ENCODE measurements at places on chromosomes 2 and 18. TPM values are rescaled to one million over a fixed set of nuclear protein-coding genes. Genes with fewer than 3 reads are reported as not detected.

Gene LRP1B
- total RNA-seq, result 0.14 TPM

Gene ANKAR
- total RNA-seq, result 2.9 TPM

GRCh38 chr2:100126897-100127401 lies 15.4 kb downstream of the AFF3 start:
- H3K27me3 ChIP-seq, result peaks cover 52% of the 10 kb centered on the region
- no peaks in the 10 kb centered on the region for H3K36me3 ChIP-seq
- 0 out of 2 replicates have a peak, but pooled peaks cover 3% of the 10 kb centered on the region for H3K4me1 ChIP-seq
- no peak overlapping the region for H3K4me3 ChIP-seq
- H3K27ac ChIP-seq, result no peak overlapping the region
- no peak for DNase-seq

GRCh38 chr2:203155406-203155805 lies 83.4 kb upstream of the CYP20A1 start:
- H3K27me3 ChIP-seq, result no peaks in the 10 kb centered on the region
- no peaks in the 10 kb centered on the region for H3K36me3 ChIP-seq
- H3K4me1 ChIP-seq, result no peaks in the 10 kb centered on the region

GRCh38 chr2:16546128-16546754 lies 119.4 kb downstream of the CYRIA start:
- no peaks in the 10 kb centered on the region for H3K36me3 ChIP-seq
- H3K4me1 ChIP-seq, result no peaks in the 10 kb centered on the region

DNA sequence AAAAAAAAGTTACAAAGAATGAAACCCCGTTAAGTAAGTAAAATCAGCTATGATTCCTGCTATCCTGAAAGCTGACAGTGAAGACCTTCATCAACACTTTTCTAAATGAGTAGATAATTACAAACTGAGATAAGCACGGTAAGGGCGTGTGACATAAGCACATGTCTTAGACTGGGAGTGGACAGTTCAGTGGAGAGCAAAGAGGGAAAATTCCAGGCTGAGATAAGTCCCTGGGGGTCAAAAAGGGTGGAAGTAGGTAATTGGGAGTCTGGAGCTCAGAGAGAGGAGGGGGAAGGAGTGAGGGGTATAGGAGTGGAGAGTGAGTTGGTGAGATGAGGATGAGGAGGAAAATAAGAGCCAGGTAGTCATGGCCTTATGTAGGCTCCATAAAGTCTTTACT lies 4.4 kb upstream of the IL1A start:
- H3K4me1 ChIP-seq, result peaks cover 56% of the 10 kb centered on the region
- peaks cover 3% of the 10 kb centered on the region for H3K36me3 ChIP-seq
- H3K4me3 ChIP-seq, result no peak overlapping the region
- no peaks in the 10 kb centered on the region for H3K27me3 ChIP-seq
- no peak overlapping the region for H3K27ac ChIP-seq

GRCh38 chr2:218252509-218253231 lies 8.1 kb upstream of the GPBAR1 start:
- no peak for DNase-seq
- H3K4me1 ChIP-seq, result 0 out of 2 replicates have a peak, but pooled peaks cover 3% of the 10 kb centered on the region
- no peak overlapping the region for H3K27ac ChIP-seq

GRCh38 chr2:12883906-12884305 lies 167.2 kb downstream of the TRIB2 start:
- DNase-seq, result no peak
- H3K36me3 ChIP-seq, result no peaks in the 10 kb centered on the region
- no peak overlapping the region for H3K4me3 ChIP-seq
- peaks cover 4% of the 10 kb centered on the region for H3K4me1 ChIP-seq

- no peak overlapping the region for H3K4me3 ChIP-seq
- H3K4me1 ChIP-seq, result peaks cover 26% of the 10 kb centered on the region
- peaks cover 8% of the 10 kb centered on the region for H3K36me3 ChIP-seq
- DNase-seq, result peak; percentile 18
These were observed 41.4 kb downstream of the CHST9 start for GRCh38 chr18:27143580-27144287.

Gene PROM2
- total RNA-seq, result 11.8 TPM

Gene SCN1A
- total RNA-seq, result 1.6 TPM

DNA sequence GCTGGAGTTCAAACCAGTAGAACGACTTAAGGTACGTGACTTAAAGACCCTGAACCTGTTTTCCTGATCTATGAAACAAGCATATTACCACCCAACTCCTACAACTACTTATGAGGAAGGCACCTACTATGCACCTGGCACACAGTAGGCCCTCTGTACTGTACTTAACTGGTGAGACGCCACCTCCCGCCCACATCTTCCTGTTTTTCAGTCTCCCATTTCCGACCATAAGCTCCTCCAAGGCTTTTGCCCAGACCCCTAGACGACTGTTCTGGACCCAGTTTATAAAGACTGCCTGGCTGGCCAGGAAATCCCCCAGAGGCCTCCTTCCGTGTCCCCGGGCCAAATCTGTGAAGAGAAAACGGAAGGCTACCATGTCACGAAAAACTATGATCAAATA lies 1.5 kb downstream of the GALNT14 start:
- peak overlapping the region; percentile 74 for H3K4me3 ChIP-seq
- H3K4me1 ChIP-seq, result peaks cover 35% of the 10 kb centered on the region
- H3K27me3 ChIP-seq, result peaks cover 70% of the 10 kb centered on the region
- H3K27ac ChIP-seq, result no peak overlapping the region
- no peak for DNase-seq
- no peaks in the 10 kb centered on the region for H3K36me3 ChIP-seq

GRCh38 chr2:220356076-220356475 lies 728.6 kb downstream of the SLC4A3 start:
- peaks cover 11% of the 10 kb centered on the region for H3K36me3 ChIP-seq
- H3K4me3 ChIP-seq, result no peak overlapping the region
- no peaks in the 10 kb centered on the region for H3K27me3 ChIP-seq
- H3K4me1 ChIP-seq, result peaks cover 13% of the 10 kb centered on the region

DNA sequence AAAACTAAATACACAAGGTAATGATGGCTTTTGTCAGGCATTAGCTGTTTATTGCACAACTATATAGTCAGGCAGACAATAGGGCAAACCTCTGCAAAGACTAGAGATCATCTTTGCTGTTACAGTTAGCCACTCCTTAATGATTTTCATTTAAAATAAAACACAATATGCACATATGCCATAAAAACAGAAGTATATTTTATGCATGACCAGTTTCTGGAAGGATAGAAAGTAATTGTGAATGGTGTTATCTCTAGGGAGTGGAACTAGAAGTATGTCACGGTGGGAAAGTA lies 102.0 kb downstream of the CHN1 start:
- peaks cover 10% of the 10 kb centered on the region for H3K36me3 ChIP-seq
- DNase-seq, result no peak
- no peak overlapping the region for H3K4me3 ChIP-seq
- H3K27ac ChIP-seq, result peak overlapping the region; percentile 60

Gene GALNT3
- 20.5 TPM for total RNA-seq

GRCh38 chr2:58039170-58039611 lies 7.4 kb upstream of the VRK2 start:
- H3K27ac ChIP-seq, result peak overlapping the region; percentile 15
- no peak for DNase-seq
- peaks cover 9% of the 10 kb centered on the region for H3K36me3 ChIP-seq
- H3K4me1 ChIP-seq, result peaks cover 30% of the 10 kb centered on the region

- H3K4me3 ChIP-seq, result no peak overlapping the region
- peaks cover 2% of the 10 kb centered on the region for H3K27me3 ChIP-seq
- no peak overlapping the region for H3K27ac ChIP-seq
- DNase-seq, result no peak
- no peaks in the 10 kb centered on the region for H3K36me3 ChIP-seq
- H3K4me1 ChIP-seq, result peaks cover 4% of the 10 kb centered on the region
These were observed 54.6 kb downstream of the ANKRD44 start for GRCh38 chr2:197256021-197256420.

Gene RGPD8
- total RNA-seq, result 8.3 TPM

GRCh38 chr2:157743051-157743450 lies 114.4 kb upstream of the ACVR1C start:
- no peaks in the 10 kb centered on the region for H3K4me1 ChIP-seq
- DNase-seq, result no peak
- H3K27me3 ChIP-seq, result no peaks in the 10 kb centered on the region
- no peak overlapping the region for H3K4me3 ChIP-seq
- H3K36me3 ChIP-seq, result peaks cover 7% of the 10 kb centered on the region

GRCh38 chr18:80180778-80181564 lies 66.3 kb downstream of the PARD6G start:
- no peak overlapping the region for H3K4me3 ChIP-seq
- H3K4me1 ChIP-seq, result peaks cover 7% of the 10 kb centered on the region
- no peak for DNase-seq
- H3K27ac ChIP-seq, result no peak overlapping the region

Gene BMP10
- total RNA-seq, result not detected

GRCh38 chr2:215503381-215503780 lies 67.5 kb upstream of the FN1 start:
- no peak overlapping the region for H3K27ac ChIP-seq
- H3K4me3 ChIP-seq, result no peak overlapping the region
- no peak for DNase-seq
- peaks cover 3% of the 10 kb centered on the region for H3K36me3 ChIP-seq
- H3K27me3 ChIP-seq, result no peaks in the 10 kb centered on the region
- 0 out of 2 replicates have a peak, but pooled peaks cover 1% of the 10 kb centered on the region for H3K4me1 ChIP-seq

Gene SRD5A2
- 0.05 TPM for total RNA-seq

DNA sequence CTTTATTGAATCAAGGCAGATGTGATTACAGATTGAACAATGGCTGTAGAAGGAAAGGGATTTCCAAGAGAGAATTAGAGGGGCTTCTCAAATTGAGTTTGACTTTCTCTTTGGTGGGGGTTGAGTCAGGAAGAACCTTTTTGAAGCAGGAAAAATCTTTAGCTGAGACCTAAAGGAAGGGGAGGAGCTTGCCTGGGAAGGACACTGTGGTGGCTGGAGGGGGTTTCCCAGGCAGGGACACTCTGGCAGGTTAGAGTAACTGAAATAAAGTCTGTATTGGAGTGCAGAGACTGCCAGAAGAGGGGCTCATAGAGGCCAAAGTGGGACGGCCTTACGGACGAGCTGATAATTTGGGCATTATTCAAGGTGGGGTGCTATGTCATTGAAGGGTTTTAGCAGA lies 69.3 kb downstream of the NEDD4L start:
- H3K27me3 ChIP-seq, result no peaks in the 10 kb centered on the region
- DNase-seq, result no peak
- no peak overlapping the region for H3K4me3 ChIP-seq
- H3K36me3 ChIP-seq, result peaks cover 2% of the 10 kb centered on the region
- no peak overlapping the region for H3K27ac ChIP-seq

DNA sequence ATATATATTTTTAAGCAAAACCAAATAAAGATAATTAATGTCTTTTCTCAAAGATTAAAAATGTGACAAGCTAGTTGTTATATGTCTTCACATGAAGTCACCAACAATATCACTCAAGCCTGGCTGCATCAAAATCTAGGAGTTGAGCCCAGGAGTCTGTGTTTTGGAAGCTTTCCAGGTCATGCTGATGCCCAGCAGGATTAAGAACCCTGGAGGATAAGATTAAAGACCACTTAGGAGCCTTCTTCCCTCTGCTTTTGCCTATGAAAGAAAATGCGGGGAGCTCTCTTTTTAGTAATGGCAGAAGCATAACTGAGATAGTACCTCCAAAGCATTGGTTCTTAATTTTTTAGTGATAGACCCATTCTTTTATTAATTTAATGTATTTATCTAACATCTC lies 157.4 kb downstream of the ASXL3 start:
- no peaks in the 10 kb centered on the region for H3K36me3 ChIP-seq
- peaks cover 11% of the 10 kb centered on the region for H3K27me3 ChIP-seq
- no peak overlapping the region for H3K27ac ChIP-seq
- no peak for DNase-seq

DNA sequence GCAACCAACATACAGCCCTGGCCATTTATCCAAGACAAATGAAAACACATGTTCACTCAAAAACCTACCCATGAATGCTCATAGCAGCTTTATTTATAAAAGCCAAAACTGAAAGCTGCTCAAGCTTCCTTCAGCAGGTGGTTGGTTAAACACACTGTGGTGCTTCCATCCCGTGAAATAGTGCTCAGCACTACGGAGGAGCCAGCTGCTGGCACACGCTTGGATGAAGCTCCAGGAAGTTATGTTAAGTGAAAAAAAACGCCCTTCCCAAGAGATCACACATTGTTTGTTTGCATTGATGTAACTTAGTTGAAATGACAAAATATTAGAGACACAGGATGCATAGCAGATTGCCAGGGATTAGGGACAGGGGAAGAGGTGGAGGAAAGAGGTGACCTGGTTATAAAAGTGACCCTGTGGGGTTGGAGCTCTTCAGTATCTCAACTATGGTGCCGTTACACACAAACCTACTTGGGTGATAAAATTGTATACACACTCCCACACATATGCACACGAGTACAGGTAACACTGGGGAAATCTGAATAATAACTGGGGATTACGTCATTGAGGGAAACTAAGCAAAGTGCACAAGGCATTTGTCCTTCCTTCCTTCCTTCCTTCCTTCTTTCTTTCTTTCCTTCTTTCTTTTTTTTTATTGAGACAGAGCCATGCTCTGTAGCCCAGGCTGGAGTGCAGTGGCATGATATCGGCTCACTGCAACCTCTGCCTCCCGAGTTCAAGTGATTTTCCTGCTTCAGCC lies 6.2 kb upstream of the ALPG start:
- H3K27me3 ChIP-seq, result no peaks in the 10 kb centered on the region
- H3K4me1 ChIP-seq, result peaks cover 11% of the 10 kb centered on the region
- no peaks in the 10 kb centered on the region for H3K36me3 ChIP-seq
- DNase-seq, result no peak
- no peak overlapping the region for H3K27ac ChIP-seq
- H3K4me3 ChIP-seq, result no peak overlapping the region

DNA sequence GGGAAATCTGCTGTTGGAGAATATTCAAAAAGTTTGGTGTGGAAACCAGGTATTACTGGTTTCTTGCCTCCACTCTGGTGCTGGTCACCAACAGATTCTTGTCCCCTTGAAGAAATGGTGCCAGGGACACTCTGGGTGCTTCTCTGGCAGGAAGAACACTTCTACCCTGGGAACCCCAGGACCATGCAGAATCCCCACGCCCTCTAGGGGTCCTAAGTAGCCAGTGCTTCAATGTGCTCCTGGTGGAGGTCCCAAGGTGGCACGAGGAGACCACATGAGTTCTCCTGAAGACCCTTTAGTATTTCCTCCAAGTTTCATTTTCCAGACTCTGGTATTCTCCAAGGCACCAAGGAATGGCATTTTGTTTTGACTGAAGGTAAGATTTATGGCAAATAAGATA lies 380.6 kb downstream of the TSN start:
- no peaks in the 10 kb centered on the region for H3K27me3 ChIP-seq
- peak; percentile 42 for DNase-seq
- no peak overlapping the region for H3K27ac ChIP-seq

Gene RAD51AP2
- total RNA-seq, result 0.30 TPM

GRCh38 chr2:132415915-132416722 lies 486 bp upstream of the GPR39 start:
- H3K4me3 ChIP-seq, result peak overlapping the region; percentile 72

DNA sequence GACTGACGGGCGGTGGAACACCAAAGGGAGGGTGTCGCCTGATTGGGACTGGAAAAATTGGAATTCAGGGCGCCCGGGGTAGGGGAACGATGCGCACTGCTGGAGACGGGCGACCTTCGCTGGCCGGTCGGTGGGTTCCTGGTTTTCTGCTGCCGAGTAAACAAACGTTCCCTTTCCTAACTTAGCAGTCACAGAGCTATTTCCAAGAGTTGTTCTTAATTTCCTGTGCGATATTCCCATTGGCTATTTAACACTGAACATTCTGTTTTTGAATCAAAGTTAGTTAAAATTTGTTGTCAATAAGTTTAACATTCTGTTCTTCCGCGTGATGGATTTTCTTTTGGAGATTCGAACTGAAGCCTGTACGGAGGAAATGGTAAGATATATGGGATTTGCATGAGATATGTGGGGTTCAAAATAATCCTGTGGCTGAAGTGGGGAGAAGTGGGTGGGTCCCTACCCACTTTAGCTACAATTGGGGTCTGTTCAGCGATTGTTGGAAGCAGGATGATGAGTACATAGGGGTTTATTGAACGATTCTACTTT lies 862 bp downstream of the C18orf54 start:
- peak overlapping the region; percentile 99 for H3K27ac ChIP-seq
- peak overlapping the region; percentile 100 for H3K4me3 ChIP-seq
- peaks cover 23% of the 10 kb centered on the region for H3K36me3 ChIP-seq
- no peak for DNase-seq
- no peaks in the 10 kb centered on the region for H3K27me3 ChIP-seq

Measured in WTC11 (cell line).